GM12865 (cell line): ENCODE measurements at places on chromosomes 4 and X.

- DNase-seq, result peak; percentile 50
These were observed 671.1 kb downstream of the FAT4 start for GRCh38 chr4:125985856-125986255.

- DNase-seq, result no peak
These were observed 758 bp upstream of the NR3C2 start for GRCh38 chr4:148442832-148443511.

DNA sequence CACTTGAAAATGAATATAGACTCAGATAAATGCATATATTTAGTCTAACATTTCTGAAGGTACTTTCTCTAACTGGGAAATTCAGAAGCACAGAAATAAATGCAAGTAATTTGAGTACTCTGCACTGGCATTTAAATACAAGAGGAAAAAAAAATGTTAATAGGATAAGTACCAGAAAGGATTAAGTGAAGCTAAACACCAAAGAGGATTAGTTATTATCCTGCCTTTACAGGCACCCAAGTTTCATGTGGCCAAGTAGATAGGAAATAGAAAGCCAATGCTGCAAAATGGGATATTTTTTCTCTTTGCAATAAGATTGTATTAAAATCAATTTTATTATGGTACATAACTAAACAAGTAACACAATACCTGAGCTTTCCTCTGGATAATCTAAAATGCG lies 762.5 kb downstream of the PCDH7 start:
- no peak for DNase-seq

GRCh38 chr4:141455651-141456050 lies 180.7 kb upstream of the IL15 start:
- DNase-seq, result no peak

DNA sequence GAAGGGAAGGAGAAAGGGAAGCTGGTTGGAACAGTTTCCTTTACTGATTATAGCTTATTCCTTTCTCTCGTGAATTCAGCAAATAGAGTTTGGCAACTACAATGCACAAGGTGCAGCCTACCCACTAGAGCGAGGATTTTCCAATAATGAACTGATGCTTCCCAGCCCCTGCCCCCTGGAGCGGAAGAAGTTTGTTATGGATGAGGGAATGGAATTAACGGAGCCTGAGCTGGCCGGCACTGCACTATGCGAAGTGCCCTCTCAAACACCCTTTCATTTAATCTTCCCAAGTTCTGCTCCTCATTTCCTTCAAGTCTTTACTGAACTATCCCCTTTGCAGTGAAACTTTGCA lies 42.5 kb upstream of the CBR4 start:
- DNase-seq, result no peak

DNA sequence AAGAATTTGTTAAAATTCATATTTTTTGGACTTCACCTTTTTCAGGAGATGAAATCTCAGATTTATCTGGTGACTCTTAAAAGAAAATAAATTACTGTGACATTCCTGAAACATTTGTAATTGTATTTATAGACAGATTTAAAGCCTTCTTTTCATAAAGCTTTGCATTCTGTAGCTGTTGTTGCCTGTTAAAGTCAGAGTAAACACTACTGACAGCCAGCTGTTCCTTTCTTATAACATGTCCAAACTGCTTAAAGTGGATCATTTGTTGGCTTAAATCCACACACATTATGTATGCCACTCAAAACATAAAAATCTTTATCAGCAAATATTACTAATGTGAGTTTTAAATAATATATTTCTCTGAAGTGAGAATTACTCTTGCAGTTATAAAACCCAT lies 157.5 kb downstream of the TECRL start:
- DNase-seq, result no peak

DNA sequence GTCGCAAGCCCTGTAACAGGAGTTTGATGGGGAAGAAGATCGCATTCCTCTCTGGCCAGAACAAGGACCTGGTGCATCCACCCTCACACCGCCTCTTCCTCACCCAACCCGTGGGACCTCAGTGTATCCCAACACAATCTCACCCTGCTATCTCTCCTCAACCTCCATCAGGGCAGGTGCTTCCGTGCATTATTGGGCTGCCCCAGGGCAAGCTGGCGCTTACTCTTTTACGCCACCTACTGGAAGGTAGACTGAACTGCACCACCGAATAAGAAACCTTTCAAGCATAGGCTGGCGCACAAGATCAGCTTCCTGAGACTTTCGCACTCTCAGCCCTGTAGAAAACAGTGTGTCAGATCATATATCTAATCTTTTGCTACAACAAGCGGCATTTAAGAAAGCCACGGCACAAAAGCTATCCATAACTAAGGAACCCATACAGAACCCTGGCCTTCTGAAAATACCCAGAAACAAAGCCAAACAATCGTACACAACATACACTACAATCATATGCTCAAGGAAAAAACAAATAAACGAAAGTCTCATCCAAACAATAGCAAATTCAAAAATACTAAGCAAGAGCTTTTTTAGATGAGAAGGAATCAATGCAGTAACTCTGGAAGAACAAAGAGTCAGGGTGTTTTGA lies 209.3 kb downstream of the UGT8 start:
- DNase-seq, result peak; percentile 65

GRCh38 chr4:184899261-184900134 lies 73.7 kb upstream of the ACSL1 start:
- DNase-seq, result no peak

DNA sequence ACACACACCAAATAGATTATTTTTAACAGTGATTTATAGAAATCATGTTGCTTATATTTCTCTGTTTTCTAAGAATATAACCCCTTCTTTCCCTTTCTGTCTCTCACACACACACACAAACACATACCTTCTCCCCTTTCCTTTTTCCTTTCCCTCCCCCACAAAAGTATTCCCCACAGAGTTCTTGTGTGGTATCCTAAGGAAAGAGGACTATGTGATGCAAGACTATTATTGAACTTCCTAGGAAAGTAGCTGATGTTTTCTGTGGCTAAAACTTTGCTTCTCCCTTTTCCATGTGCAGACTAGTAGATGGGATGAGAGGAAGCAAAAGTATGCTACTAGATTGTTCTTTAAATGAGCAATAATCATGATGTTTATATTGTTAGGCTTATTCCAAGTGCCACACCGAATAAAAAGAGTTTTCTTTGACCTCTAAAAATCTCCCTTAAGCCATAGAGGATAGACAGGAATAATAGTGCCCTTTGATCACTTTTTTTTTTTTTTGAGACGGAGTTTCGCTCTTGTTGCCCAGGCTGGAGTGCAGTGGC lies 38.7 kb downstream of the CPEB2 start:
- no peak for DNase-seq

DNA sequence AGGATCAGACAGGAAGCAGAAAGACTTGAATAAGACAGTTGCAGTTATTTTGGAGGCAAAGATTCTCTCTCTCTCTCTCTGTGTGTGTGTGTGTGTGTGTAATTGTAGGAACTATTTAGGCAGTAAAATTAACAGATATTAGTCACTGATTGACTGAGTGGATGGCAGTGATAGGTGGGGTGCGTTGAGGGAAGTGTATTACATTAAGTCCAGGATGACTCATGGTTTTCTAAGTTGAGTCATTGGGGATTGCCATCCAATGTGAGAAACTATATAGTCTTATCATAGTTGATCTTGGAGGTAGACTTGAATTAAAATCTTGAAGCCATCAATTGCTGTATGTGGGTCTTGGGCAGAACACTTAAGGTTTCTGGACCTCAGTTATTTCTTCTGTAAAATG lies 75.4 kb downstream of the AR start:
- peak; percentile 8 for DNase-seq

DNA sequence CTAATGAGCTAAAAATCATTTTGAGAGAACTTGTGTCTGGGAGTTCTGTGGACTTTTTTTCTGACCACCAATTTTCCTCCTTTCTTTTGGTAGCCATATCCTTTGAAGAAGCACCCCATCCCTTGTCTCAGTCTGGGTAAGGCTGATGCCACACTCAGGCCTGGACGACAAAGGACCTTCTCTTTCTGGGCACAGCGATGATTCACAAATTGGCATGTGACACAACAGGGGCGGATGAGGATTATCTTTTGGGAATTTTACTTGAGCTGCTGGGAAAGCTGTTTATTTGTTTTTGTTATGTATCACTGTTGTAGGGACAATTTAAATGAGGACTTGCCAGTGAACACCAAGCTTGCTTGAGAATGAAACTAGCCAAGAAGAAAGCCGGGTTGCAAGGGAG lies 233.4 kb upstream of the HAND2 start:
- no peak for DNase-seq

GRCh38 chr4:111464251-111465045 lies 680.8 kb upstream of the FAM241A start:
- DNase-seq, result no peak

DNA sequence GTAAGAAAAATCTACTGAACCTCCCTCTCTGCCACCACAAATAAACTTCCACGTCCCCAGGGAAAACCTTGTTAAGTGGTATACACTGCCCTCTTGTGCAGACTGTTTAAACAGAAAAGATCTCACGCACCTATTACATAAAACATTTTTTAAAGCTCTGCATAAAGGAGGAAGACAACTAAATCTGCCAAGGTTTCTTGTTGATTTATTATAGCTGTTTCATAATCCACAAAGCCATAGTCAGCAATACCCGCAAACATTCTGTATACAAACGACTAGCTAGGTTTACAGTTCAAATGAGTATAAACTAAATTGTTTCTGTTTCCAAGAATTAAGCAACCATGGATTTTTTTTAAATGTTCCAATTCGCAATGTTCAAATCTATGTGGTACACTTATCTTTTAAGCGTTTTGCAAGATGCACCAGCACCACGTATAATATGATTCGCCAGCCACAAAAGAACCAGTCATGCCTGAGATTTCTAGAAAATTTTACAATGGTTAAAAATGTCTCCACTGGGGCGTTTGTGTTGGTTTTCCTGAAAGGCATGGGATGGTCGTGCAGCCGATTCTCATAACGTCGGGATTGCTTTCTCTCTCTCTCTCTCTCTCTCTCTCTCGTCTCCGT lies 164.6 kb downstream of the PRKX start:
- no peak for DNase-seq

GRCh38 chrX:7444967-7445366 lies 297.0 kb upstream of the PUDP start:
- peak; percentile 17 for DNase-seq

DNA sequence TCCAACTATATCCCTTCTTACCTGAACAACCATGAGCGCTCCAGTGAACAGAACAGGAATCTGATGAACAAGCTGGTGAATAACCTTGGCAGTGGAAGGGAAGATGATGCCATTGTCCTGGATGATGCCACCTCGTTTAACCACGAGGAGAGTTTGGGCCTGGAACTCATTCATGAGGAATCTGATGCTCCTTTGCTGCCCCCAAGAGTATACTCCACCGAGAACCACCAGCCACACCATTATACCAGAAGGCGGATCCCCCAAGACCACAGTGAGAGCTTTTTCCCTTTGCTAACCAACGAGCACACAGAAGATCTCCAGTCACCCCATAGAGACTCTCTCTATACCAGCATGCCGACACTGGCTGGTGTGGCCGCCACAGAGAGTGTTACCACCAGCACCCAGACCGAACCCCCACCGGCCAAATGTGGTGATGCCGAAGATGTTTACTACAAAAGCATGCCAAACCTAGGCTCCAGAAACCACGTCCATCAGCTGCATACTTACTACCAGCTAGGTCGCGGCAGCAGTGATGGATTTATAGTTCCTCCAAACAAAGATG lies 870.2 kb downstream of the ADGRL3 start:
- DNase-seq, result no peak

DNA sequence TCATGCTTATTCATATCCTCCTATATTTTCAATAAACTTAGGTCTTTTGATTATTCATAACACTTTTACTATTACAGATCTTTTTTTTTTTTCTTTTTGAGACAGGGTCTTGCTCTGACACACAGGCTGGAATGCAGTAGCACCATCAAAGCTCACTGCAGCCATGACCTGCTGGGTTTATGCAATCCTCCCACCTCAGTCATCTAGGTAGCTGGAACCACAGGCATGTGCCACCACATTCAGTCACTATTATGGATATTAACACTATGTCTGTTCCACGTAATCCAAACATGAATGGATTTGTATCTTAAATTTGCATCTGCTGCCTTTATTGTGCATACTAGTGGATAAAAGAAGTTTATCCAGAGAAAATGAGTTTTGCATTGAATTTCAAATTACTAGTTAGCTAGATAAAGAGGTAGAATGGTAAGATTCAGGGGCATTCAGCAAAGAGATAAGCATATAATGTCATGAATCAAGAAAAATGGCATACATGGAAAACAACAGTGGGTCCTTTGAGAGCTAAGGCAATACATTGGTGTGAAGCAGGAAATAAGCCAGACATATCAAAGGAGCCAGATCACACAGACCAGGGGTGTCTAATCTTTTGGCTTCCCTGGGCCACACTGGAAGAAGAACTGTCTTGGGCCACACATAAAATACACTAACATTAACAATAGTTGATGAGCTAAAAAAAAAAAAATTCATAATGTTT lies 13.9 kb downstream of the ANAPC10 start:
- DNase-seq, result no peak

DNA sequence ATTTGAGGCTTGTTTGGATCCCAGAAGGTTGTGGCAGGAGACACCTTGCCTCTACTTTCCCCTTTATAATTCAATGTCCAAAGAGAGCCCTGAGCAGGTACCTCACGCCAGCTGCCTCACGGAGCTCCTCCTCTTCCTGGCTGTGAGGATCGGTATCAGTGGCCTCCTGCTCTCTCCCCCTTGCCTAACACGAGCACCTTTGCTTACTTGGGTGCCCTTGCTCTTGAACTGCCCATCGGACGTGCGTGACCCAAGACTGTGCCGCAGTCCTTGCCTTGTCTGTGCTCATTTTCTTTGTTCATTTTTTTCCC lies 27.8 kb upstream of the MSANTD1 start:
- no peak for DNase-seq

DNA sequence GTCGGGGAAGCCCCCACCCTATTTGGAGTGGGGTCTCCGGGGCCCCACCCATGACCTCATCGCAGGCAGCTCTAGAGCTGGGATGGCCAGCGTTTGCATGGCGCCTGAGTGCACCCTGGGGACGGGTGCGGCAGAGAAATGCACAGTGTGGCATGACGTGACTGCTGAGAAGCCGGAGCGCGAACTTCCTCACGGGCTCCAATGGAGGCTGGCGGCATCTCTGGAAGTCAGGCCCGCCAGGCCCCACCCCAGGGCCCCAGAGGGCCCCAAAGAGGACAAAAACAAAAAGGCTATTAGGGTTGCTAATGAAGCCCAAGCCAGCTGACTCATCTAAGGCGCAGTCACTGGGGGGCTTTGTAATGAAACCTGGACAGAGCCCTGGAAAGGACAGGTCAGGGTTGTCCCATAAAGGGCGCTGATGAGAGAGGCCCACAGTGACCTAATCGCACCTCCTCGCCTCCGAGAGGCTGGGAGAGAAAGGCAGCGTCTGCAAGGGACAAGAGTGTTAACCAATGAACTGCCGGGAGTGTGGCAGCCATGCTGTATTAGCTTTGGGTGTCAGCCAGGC lies 86.0 kb upstream of the C1QTNF7 start:
- DNase-seq, result no peak

DNA sequence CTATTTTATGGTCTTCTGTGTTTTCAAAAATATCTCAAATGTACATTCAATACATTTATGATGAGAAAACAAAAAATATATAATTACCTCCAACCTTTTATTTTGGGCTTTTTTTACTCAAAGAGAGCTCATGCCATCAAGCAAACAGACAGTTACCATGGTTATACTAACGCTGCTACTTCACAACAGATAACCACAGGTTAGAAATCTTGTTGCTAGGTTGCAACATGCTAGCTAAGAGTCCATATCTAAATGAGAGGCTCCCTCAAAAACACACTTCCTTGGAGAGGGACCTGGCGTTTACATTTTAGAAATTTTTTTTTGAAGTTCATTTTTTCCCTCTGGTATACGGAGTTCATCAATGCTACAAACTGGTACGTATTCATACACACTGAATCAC lies 44.3 kb downstream of the TBC1D9 start:
- DNase-seq, result no peak
